AG04449 (cell line): ENCODE measurements at places on chromosomes 5 and 9.

DNA sequence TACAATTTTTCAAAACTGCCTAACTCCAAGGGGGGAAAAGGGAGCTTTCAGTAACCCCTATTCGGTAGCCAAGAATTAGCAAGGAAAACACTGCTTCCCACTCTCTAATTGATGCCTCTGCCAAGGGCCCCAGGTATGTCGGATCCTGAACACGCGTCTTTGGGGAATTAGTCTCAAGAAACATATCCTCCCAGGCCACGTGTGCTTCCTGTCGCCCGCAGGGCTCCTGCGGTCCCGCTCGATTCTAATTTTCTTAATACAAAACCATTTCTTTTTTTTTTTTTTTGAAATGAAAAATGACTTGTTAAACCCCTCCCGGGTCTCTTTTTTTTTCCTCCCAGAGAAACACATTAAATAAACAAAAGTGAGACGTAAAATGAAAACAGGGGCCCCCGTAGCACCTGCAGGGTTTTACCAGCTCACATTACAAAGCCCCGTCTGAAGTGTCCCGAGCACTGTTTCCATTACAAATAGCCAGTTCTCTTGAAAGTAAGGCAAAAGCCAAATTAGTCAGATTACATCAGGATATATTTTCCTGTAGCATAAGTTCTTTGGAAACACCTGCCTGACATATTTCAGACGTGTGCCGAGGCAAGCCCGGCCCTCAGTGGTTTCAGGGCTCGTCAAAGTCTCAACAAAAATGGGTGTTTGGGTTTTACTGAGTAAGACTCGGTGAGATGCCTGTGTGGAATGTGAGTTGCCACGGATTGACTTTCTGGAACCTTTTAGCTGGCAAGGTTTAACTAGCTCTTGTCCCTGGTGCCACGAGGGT is 21.5 kb downstream of the SMIM23 start:
- DNase-seq, result no peak

GRCh38 chr5:1006656-1007071 is 1.9 kb upstream of the NKD2 start:
- DNase-seq, result no peak

GRCh38 chr9:130053504-130054324 is at the start of gene GPR107:
Gene GPR107 (plus strand): TSS chr9:130053906. CDS start chr9:130053933, 27 bp downstream.
- no peak for DNase-seq

GRCh38 chr9:86575825-86576525 is 221.8 kb upstream of the TUT7 start:
- no peak for DNase-seq

- no peak for DNase-seq
Measured at GRCh38 chr5:442335-443238, at the start of gene EXOC3. Gene EXOC3 (plus strand): TSS chr5:443176. CDS start chr5:446206, 3,030 bp downstream.
